ENCODE measurements at places on chromosomes 11 and 22.

DNA sequence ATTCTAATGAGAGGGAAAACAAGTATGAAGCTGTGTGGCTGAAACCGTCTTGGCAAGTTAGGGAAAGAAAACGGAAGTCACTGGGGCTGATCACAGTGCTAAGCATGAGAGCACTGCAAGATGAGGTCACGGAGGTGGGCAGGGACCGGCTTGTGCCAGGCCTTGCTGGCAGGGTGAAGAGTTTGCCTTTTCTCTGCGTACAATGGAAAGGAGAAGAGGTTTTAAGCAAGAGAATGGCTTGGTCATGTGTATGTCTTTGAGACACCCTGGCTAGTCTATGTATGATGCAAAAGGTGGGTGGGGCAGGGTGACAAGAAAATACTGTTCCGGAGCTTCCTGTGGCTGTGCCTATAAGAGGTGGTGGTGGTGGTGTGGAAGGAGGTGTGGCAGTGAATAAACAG is 567.9 kb downstream of the NTM start:
- DNase-seq, result no peak

GRCh38 chr22:40679964-40680818 is 907 bp downstream of the MCHR1 start:
- DNase-seq, result peak; percentile 37

DNA sequence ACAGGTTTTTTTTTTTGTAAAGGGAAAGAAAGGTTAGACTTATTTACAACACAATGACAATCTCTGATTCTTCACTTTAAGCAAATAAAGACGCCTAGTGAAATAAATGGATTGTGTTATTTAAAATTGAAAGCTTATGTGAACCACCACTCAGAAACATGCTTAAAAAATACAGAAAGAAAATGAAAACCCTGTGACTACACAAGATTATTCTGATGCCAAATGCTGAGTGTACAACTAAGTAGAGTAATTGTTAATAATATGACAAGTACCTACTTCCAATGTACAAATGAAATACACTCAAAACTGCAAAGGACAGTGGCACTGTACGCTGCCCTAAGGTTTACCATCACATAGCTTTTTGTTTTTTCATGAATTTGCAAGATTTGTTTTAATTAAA is 1.0 kb downstream of the BLID start:
- DNase-seq, result no peak

GRCh38 chr22:19666673-19667593 is 47.4 kb upstream of the SEPTIN5 start:
- peak; percentile 53 for DNase-seq

GRCh38 chr22:41957941-41958556 is 6.1 kb downstream of the SMIM45 start:
- DNase-seq, result no peak

DNA sequence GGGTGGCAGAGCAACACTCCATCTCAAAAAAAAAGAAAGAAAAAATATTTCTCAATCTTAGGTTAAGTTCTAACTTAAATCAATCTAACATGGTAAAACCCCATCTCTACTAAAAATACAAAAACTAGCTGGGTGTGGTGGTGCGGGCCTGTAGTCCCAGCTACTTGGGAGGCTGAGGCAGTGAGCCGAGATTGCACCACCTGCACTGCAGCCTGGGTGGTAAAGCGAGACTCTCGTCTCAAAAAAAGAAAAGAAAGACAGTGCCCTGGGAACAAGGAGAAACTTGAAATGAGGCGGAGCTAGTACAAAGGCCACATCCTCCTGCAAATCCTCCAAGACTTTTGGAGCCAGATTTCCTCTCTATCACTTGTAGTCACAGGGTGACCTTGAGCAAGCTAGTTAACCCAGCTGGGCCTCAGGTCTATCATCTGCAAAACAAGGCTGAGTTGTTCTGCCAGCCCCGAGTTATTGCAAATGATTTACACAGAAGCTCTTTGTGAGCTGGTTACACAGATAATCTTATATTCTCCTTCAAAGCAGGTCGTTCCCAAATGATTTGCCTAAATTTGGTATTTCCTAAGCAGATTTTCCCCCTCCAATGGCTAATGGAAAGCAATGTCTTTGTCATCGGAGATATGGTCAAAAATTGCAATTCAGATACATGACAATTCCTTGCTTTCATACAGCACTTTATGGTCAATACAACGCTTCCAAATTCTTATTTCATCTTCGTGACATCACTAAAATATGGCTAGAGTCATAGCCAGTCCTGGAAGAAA is 1.9 kb downstream of the ANKRD54 start:
- DNase-seq, result no peak

Data from cardiac muscle cell (in vitro differentiated cells and primary cell).